ENCODE measurements at places on chromosomes 13 and 19.

GRCh38 chr13:45482571-45483173 lies 17.9 kb downstream of the COG3 start:
- DNase-seq, result no peak

DNA sequence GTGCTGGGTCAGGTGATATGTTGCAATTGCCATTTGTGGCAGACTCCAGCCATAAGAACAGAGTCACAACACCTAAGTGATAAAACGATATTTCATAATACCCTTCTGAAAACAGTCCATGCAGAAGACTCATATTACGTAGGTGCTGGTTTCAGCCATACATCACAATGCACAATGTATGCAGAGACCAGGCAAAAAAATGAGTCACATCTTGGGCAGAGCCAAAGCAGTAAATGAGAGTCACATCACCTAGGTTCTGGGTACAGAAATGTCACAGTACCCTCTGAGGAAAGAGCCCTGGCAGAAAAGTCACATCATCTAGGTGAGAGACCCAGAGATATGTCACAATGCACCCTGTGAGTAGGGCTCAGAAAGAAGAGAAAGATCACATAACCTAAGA lies 125.2 kb upstream of the ZNF91 start:
- no peak for DNase-seq

GRCh38 chr13:113895436-113895835 lies 31.6 kb upstream of the GAS6 start:
- DNase-seq, result no peak

GRCh38 chr13:43284162-43284561 lies 260.8 kb downstream of the DNAJC15 start:
- no peak for DNase-seq

GRCh38 chr19:9838324-9838723 lies 3.2 kb downstream of the PIN1 start:
- no peak for DNase-seq

DNA sequence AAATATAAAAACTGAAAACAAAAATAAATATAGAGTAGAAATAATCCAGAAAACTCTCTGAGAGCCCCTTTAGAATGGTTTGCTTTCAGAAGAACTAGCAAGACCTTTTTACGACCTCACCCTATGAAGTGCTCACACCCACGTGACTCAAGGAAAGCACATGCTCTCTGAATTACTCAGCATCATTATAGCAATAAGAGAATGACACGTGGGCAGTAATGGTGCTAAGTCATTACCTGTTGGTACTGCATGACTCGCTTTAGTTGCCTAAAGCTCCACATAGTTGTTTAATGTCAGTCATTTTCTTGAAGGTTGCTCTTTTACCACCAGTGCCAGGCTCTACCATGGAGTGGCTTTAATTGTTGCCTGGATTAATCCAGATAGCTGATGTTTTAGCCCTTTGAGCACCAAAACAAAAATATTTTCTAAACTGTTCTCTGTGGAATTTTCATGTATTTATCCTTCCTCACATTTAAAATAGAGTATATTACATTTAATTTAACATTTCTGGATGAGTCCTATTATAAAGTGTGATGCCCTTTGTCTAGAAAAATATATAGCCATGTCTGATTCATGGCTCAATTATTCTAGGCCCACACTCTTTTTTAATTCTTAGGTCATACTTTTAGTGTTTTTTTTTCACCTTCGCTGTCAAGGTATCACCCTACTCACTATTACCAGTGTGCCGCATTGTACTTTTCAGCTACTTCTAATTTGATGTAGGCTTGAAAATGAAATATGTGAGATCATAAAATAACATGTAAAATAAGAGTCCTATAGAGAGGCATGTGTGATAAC lies 56.8 kb downstream of the THSD1 start:
- no peak for DNase-seq

GRCh38 chr13:25177012-25177411 lies 4.9 kb upstream of the AMER2 start:
- no peak for DNase-seq

DNA sequence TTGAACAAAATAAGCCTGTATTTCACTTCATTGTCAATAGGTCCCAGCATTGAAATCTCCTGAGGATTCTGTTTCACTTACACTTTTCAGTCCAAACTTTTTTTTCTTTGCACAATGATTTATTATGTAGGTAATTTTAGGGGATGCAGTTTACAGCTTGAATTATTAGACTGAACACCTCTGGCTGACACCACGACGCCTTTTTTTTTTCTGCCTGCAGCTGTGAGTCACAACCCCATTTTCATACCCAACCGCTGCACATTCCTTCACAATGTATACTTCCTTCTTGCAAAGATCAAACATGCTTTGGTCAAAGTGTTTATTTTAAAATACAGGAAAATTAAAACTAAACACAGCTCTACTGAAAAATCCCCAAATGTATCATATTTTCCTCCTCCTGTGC lies 11.4 kb downstream of the ZIC2 start:
- DNase-seq, result no peak

DNA sequence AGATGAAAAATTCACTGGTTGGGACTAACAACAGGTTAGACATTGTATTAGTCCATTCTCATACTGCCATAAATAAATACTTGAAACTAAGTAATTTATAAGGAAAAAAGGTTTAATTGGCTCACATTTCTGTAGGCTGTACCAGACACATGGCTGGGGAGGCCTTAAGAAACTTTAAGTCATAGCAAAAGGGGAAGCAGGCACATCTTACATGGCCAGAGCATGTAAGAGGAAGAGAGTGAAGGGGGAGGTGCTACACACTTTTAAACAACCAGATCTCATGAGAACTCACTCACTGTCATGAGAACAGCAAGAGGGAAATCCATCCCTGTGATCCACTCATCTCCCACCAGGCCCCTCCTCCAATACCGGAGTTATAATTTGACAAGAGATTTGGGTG lies 125.9 kb downstream of the SUCLA2 start:
- no peak for DNase-seq

GRCh38 chr19:16330368-16330801 lies 5.8 kb downstream of the KLF2 start:
- DNase-seq, result peak; percentile 87

DNA sequence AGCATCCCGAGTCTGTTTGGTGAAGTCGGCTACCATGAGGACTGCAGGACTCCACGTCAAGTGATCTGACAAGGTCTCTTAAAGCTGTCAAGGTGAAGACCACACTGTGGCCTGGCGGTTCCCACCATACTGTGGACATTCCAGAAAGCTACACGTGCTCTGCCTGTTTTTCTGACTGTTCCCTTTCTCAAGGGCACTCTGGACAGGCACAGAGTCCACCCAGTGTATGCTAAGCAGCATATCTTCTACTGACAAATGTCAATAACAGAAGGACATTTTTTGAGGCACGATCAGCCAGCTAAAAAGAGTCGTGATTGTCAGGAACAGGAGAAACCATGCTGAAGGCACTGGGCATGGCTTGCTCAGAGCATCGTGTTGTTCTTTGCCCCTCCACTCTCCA lies 12.8 kb upstream of the WASF3 start:
- no peak for DNase-seq

- no peak for DNase-seq
Observed at GRCh38 chr19:30132343-30133075, 190.5 kb downstream of the URI1 start.

DNA sequence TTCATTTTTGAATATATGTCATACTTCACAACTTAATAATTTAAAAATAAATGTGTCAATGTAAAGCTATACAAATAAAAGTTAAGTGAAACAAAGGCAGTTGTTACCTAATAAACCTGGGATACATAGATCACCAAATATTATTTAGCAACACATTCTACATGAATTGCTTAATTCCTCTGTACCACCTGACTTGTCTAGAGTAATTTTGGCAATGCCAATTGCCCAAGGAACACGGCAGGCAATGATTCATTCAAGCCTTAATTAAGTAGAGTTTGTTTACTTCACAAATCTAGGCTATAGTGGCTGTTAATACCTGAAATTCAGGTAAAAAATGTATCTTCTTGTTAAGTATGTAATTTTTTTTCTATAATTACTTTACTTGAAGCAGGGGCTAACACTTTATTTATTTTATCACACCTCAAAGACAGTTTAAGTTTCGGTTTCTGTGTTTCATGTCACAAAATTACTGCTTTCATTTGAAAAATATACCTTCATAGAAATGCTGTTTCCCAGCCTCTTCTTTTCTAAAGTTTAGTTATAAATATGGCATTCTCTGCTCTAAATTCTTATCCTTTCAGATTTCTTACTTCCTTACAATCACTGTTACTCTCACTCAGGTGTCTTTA lies 705.7 kb downstream of the SLITRK5 start:
- DNase-seq, result no peak

- DNase-seq, result no peak
Observed at GRCh38 chr19:32165141-32165540, 180.3 kb upstream of the ZNF507 start.

- DNase-seq, result no peak
Observed at GRCh38 chr19:54803410-54803809, at the start of gene KIR2DL4. KIR2DL4 (plus strand) TSS chr19:54803610; CDS start chr19:54803652, 42 bp downstream.

DNA sequence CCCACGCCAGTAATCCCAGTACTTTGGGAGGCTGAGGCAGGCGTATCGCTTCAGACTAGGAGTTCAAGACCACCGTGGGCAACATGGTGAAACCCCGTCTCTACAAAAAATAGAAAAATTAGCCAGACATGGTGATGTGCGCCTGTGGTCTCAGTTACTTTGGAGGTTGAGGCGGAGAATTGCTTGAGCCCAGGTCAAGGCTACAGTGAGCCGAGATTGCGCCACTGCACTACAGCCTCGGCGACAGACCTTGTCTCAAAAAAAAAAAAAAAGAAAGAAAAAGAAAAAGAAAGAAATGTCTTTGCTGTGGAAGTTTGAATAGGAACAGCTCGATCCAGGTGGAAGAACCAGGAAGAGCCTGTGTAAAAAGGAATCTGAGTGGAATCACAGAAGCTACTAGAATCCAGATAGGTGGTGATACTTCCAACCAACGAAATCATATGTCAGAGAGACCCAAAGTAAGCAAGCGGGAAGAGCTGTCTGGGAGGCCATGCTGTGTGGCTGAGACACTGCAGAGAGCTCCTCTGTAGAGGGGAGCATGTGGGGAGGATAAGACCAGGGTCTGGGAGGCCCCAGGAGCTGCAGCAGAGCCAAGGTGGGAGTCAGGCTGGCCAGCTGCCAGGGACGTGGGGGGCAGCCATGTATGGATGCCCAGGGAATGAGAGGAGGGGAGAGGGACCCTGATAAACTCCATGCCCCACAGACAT lies 21.1 kb downstream of the LATS2 start:
- DNase-seq, result no peak

Data from stimulated activated CD4-positive, alpha-beta T cell treated with anti-CD3 and anti-CD28 coated beads, Interleukin-1b, Interleukin-23, amount 100 ng/mL, for 1 hour (primary cell).